Activated naive CD8-positive, alpha-beta T cell treated with anti-CD3 and anti-CD28 coated beads, Interleukin-2, amount 10 ng/mL, durations not matched to agents 7 days and 5 days (primary cell): ENCODE measurements at places on chromosomes 4 and X. TPM values are rescaled to one million over a fixed set of nuclear protein-coding genes. Genes with fewer than 3 reads are reported as not detected.
A peak's percentile ranks its signal among the peaks of the same experiment; 100 is the strongest.

DNA sequence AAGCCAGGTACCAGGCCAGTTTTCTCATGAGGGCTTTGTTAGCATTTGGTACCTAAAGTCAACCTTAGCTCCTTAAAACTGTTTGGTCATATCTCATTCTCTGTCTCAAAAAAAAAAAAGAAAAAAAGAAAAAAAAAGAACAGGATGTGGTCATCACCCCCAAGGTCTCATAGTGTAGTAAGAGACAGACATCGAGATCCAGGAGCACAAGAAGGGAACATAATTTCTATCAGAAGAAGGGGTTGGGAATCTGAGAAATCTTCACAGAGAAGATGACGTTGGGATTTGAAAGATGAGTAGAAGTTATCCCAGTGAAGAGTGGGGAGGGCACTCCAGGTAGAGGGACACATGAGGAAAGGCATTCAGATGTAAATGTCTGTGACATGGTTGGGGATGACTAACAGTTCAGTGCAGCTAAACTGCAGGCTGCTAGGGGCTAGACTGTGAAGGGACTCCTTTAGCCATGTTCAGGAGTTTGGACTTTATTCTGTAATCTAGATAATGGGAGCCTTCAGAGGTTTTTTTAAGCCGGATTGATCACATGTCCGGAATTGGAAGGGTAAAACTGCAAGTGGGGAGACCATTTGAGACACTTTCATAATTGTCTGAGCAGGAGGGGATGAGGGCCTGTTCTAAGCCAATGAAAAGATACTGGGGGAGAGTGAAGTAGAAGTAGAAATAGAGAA, 26.9 kb upstream of the GJB1 start:
- peak overlapping the region; percentile 96 for H3K27ac ChIP-seq
- peaks cover 17% of the 10 kb centered on the region for H3K36me3 ChIP-seq
- DNase-seq, result no peak
- H3K4me3 ChIP-seq, result peak overlapping the region; percentile 98
- peaks cover 17% of the 10 kb centered on the region for H3K4me1 ChIP-seq

GRCh38 chrX:102604327-102604726, 5.0 kb downstream of the ARMCX5 start:
- H3K27me3 ChIP-seq, result no peaks in the 10 kb centered on the region
- DNase-seq, result no peak
- H3K27ac ChIP-seq, result no peak overlapping the region
- peaks cover 8% of the 10 kb centered on the region for H3K4me1 ChIP-seq

- no peak for DNase-seq
- H3K27ac ChIP-seq, result no peak overlapping the region
- H3K4me3 ChIP-seq, result no peak overlapping the region
- H3K36me3 ChIP-seq, result no peaks in the 10 kb centered on the region
These were observed 221.2 kb downstream of the MID1 start for GRCh38 chrX:10399043-10399741.

GRCh38 chr4:39134683-39135306, 47.5 kb upstream of the WDR19 start:
- no peaks in the 10 kb centered on the region for H3K27me3 ChIP-seq
- no peak overlapping the region for H3K27ac ChIP-seq
- H3K4me1 ChIP-seq, result peaks cover 7% of the 10 kb centered on the region

DNA sequence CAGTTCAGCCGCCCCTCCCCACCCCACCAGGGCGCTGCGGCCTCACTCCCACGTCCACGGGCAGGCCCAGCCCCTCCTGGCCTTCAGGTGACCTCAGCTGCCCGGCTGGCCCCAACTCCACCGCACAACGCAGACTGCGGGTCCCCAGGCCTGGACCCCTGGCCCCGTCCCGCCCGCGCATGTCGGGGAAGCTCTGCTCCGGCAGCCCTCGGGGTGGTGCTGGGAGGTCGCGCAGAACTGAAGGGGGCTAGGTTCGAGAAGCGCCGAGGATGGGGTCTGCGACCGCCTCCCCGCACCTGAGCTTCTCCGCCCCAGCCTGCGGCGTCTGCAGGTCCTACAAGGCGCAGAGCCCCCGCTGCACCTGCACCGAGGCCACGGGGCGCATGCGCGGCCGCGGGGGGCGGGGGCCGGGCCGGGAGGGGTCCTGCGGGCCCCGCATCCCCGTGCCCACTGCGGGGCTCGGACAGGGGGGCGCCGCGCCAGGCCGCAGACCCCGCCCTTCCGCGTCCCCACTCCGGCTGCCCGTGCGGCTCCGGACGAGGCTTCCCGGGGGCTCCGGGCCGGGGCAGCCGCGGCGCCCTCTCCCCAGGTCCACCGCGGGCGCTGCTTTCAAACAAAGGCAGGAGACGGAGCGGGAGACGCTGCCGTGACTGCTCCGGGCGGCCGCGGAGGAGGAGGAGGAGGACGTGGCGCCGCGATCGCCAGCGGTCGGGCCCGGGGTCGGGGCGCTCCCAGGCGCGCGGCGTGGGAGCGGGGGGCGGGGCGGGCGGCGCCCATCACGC, 672 bp upstream of the NAT8L start:
- H3K27me3 ChIP-seq, result peaks cover 41% of the 10 kb centered on the region
- H3K36me3 ChIP-seq, result no peaks in the 10 kb centered on the region
- DNase-seq, result no peak
- H3K4me1 ChIP-seq, result no peaks in the 10 kb centered on the region
- no peak overlapping the region for H3K4me3 ChIP-seq

DNA sequence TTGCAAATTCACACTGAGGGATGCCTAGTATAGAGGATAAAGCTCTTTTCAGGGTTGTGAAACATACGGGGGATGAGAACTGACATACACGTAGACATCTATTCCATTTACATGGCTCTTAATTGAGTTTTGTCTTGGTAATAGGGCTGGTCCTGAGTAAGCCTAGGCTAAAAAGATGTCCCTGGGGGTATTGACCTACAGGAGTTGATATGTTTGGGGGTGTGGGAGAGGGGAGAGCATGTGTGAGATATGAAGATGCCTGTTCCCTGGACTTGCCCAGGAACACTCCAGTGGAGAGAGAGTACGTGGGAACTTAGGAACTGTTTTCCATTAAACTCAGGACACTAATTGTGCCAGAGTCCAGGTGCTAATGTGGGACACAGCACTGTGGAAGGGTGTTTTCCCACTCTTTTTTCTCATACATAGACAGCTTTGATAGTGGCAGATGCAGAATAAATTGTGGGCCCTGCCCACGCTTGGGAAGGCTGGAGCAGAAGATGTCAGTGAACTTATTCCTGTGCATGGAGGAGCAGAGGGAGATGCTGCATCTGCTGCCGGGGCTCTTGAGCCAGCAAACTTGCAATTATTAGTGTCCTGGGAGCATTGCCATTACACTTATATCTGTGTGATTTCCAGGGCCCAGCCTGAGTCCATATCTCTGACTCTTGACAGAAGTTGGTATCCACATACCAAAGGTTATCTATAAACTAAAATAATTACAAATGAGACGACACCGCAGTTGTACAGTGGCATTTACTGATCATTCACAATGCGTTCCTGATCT, 20.7 kb downstream of the SYNPO2 start:
- no peak overlapping the region for H3K4me3 ChIP-seq
- DNase-seq, result no peak
- H3K27me3 ChIP-seq, result peaks cover 35% of the 10 kb centered on the region
- no peak overlapping the region for H3K27ac ChIP-seq

DNA sequence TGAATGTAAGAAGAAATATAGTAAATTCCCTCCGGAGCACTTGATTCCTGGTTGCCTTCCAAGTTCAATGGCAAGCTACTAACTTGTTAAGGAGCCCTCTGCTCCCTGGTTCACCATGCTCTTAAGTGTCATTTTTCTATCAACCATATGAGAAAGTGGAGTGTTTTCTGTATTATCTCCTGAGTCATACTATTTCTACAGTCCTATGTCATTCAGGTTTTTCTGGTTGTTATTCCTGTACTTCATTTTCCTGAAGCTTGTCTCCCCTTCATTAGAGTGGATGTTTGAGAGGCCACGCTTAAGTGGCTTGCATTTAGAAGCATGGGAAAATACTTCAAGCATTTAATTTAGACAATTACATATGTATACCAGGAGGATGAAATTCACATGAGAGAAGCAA, 14.7 kb upstream of the EPGN start:
- no peaks in the 10 kb centered on the region for H3K4me1 ChIP-seq
- no peak overlapping the region for H3K27ac ChIP-seq
- no peaks in the 10 kb centered on the region for H3K27me3 ChIP-seq
- H3K4me3 ChIP-seq, result no peak overlapping the region

Gene SPIN3
- total RNA-seq, result 11.3 TPM

Gene IRAK1
- 127 TPM for total RNA-seq

Gene NAT8L
- total RNA-seq, result not detected

Gene FAM9B
- total RNA-seq, result not detected
